ENCODE measurements at places on chromosomes 1 and 21.
A peak's percentile ranks its signal among the peaks of the same experiment; 100 is the strongest.

- DNase-seq: no peak
Observed at GRCh38 chr1:180151508-180151907, 3.2 kb upstream of the QSOX1 start.

GRCh38 chr1:18350747-18351146, 130.0 kb upstream of the KLHDC7A start:
- no peak for DNase-seq

GRCh38 chr1:114764689-114765088, 6.9 kb upstream of the CSDE1 start:
- DNase-seq: no peak

DNA sequence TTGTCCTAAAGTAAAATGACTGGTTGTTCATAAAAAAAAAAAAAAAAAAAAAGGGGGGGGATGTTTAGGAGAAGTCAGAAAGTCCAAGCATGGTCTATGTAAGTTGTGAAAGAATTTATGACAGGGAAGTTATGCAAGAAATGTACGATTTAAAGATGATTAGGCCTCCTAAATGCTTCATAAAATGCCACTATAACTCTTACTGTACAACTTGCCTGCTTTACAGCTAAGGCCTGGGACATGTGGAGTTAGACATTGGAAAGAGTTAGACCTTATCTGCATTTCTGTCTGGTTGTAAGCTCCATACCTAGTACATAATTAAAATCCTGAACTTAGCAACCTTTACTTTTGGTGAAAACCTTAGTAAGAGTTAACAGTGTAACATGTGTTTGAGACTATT, 150.0 kb downstream of the TPR start:
- no peak for DNase-seq

GRCh38 chr1:18901147-18901951, 1.0 kb downstream of the ALDH4A1 start:
- no peak for DNase-seq

- no peak for DNase-seq
Observed at GRCh38 chr1:58874342-58874741, 90.5 kb upstream of the JUN start.

GRCh38 chr21:25307489-25307888, 299.8 kb downstream of the MRPL39 start:
- no peak for DNase-seq

GRCh38 chr1:40665335-40666171, at the start of gene RIMS3:
TSS of gene RIMS3 (minus strand) at chr1:40665682. CDS start at chr1:40641925, 23,757 bp downstream.
- DNase-seq: peak; percentile 67

GRCh38 chr1:177517546-177517945, 346.8 kb downstream of the BRINP2 start:
- no peak for DNase-seq

- peak; percentile 74 for DNase-seq
Observed at GRCh38 chr1:156096640-156097391, 14.6 kb upstream of the MEX3A start.

DNA sequence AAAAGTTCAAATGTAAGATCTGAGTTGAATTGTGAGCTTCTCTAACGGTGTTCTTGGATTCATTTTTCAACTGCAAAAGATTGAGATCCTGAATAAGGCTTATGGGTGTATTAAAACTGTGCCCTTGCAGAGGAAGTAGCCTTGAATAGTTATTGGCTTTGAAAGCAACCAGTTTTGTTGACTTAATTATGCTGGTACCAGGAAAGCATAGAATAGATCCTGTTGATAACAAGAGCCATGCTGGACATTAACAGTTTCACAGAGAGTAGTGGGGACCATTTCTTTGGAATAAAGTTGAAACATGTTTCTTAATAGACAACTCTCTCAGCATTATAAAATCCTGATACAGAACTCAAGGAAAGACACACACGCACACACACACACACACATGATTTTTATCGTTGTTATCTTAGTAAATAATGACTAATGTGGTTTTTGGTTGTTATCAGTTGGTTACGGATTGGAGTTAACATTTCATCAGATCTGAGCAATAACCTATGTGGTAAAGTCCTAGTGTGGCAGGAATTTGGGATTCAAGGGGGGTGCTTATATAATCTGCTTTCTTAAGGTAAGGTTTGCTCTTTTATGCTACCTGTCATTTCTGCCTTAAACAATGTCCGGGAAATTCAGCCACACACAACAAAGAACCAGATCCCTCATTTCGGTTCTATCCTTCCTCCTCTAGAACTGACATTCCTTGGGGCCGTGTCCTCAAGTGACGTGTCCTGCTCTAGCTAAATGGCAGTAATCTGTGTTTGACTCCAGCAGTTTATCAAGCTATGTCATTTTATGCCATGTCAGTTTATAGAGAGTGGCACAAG, 330.9 kb downstream of the CHRM3 start:
- DNase-seq: no peak

- no peak for DNase-seq
Observed at GRCh38 chr1:115257591-115257990, 80.5 kb downstream of the NGF start.

DNA sequence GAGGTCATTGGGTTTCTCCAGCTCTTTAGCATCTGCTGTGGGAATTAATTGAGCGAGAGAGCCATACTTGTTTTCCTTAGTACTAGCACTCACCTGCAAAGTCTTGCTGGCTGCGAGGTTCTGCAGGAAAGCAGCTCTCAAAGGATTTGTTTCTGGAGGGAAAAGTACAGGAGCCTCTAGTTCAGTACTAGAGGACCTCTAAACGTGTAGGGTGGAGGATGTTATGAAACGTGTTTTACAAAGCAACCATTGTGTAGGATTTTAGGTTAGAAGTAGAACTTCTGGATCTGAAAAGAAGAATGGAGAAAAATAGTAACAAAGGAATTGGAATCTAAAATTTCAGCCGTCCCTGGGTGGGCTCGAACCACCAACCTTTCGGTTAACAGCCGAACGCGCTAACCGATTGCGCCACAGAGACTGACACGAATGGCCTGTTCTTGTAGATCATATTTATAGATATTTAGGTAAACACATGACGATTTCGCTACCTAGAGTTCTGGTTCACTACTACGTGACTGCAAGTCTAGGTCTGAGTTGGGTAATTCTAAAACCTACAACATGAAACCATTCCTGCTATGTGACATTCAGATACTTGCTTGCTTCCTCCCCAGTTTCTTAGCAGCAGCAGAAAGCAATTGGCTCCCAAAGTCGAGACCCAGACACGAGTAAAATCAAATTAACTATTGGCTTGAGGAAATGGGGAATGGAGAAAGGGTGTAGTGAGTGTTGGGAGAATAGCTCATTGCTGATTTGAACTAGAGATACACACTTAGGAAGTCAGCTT, 60.2 kb upstream of the CFAP126 start:
- DNase-seq: no peak

Data from putamen (tissue), 1 donor.